ENCODE measurements at places on chromosomes 7 and 10.

DNA sequence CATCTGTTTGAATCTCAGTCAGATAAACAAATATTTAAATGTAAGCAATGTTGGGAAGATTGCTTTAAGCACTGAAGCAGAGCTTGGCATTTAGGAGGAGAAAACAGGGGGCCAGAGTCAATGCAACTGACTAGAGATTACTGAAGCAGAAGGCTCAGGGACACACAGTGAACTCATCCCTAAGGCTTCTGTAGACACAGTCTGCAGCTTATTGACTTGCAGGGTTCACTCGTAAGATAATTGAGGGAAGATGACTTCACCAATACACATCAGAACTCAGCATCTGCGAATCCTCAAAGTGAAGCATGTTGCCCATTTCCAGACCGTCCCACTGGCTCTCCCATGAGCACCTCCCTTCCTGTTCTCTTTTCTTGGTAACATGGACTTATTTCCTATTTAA is 363.4 kb upstream of the PFKP start:
- DNase-seq = no peak

DNA sequence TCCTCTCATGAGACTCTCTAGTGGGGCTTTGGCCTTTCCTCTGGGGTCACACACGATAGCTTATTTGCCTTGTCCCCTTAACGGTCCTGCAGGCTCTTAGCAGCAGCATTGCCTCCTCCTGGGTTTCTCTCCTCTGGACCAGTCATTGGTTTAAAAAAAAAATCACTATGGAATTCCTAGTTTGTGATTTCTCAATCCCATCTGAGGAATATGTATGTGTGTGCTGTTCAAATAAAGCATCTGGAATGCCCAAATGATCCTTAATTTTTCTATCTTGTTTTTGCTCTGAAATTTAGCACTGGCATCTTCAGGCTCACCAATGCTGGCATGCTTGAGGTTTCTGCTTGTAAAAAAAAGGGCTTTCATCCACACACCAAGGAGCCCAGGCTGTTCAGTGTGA is 30.5 kb downstream of the ACTA2 start:
- DNase-seq = no peak

DNA sequence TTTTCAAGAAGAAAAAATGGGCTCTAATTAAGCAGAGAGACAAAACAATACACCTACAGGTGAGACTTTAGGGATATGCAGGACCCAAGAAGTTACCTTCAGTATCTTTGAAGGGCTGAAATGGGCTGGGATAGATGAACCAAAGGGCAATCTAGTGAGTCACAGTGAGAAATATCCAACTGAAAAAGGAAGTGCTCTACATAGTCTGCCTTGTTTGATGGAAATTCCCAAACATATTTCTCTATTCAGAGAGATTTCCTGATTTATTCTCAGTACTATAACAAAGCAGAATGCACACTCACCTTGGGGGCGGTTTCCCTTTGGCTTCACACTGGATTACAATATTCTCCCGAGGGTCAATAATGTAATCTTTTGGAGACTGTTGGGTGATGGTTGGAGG is 104.1 kb upstream of the LAMB4 start:
- DNase-seq = no peak

- no peak for DNase-seq
These were observed 81.8 kb upstream of the SFMBT2 start for GRCh38 chr10:7492660-7493046.

DNA sequence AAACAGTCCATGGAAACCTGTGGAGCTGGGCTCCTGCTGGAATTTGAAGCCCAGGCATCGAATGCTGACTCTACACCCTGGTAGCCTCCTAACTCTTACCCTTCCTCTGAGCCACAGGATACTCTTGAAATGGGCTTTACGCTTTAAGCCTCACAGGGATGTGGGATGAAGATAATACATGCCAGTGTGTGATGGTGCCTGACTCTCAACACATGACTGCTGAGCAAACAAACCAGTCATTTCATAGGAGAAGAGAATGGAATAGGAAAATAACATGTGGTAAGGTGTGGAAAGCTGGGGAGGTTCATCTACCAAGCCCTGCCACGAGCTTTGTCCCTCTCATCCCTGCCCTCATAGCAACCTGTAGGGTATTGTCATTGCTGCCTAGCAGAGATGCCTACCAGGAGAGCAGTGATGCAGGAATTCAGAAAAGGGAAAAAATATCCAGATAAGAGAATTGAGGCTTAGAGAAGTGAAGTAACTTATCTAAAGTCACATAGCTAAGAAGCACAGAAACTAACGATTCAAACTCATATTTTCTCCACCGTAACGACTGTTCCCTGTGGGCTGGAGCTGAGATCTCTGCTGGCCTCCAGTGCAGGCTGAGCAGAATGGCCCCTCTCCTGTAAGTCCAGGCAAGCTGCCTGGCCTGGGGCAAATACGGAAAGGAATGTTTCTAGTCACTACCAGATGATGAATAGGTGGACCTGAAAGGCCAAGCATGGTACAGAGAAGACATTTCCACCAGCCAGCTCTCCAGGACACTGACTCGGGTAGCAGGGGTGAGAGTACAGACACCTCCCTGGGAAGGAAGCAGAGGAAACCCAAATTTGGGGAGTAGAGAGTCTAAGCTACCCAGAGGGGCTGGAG is 90.2 kb upstream of the DUSP5 start:
- DNase-seq = no peak

GRCh38 chr7:158849768-158850544 is 6.4 kb upstream of the DYNC2I1 start:
- no peak for DNase-seq

- DNase-seq = no peak
These were observed 520 bp downstream of the FAM20C start for GRCh38 chr7:192701-193480.

GRCh38 chr7:29109899-29110298 is 36.4 kb downstream of the CPVL start:
- no peak for DNase-seq

DNA sequence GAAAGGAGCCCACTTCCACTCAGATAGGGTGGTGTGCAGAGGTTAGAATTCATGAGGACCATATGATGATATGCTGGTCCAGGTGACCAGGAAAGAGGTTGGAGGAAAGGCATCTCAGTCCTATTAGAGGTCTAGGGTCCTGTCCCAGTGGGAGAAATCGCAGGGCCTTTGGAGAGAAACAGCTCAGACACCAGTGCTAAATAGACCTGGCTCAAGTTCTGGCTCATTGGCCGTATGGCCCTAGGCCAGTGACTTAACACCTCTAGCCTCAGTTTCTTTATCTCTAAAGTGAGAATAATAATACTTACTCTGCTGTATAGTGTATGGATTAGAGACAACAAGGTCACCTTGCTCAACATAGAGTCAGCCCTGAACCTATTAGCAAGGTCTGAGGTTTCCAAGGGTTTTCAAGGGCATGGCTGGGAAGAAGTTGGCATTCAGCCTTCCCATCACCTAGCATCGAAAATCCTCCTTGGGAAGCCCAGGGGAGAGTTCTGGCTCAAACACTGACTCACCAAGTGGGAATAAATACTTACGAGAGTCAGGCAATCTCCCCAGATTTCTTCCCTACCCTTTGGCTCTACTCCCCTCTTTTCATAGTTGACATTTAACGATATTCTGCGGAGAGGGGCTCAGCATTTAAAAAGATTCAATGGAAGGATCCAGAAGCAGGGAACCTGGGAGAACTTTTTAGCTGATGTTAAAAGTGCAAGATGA is 473.1 kb upstream of the PODXL start:
- no peak for DNase-seq

DNA sequence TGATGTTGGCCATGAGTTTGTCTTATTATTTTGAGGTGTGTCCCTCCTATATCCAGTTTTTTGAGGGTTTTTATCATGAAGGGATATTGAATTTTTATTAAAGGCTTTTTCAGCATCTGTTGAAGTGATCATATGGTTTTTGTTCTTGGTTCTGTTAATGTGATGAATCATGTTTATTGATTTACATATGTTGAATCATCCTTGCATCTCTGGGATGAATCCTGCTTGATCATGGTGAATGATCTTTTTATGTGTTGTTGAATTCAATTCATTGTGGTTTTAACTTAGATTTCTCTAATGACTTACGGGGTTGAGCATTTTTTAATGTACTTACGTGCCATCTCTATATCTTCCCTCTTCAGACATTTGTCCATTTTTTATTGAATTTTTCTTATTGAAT is 22.9 kb downstream of the DLD start:
- DNase-seq = no peak

DNA sequence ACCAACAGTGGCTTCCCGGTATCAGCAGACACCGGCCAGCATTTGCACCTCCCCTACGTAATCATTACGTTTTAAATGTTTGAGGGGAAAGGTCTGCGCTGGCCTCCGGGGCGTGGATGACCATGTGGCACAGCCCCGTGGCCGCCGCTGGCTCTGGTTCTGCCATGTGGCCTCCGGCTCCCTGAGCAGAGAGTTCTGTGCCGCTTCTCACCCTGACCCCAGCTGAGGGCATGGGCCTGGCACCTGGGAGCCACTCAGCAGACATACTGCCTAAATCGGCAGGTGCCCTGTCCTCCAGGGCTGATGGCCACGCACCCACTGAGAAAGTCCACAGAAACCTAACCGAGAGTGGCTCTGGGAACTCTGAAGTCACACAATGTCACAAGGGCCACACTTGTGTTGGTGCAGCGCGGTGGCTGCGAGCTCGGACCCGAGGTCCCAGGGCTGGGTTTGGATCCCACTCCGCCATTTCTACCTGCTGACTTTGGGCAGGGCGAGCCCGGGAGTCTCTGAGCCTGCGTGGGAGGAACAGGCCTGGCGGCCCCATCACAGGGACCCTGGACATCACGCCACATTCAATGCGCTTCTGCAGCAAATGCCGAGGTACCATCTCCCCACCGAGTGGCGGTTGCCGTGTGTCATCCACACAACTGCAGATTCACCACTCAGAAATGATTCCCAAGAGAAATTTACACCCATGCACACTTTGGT is 25.3 kb downstream of the CFAP46 start:
- DNase-seq = no peak

- no peak for DNase-seq
These were observed 89.1 kb downstream of the GALNT17 start for GRCh38 chr7:71221049-71221448.

- DNase-seq = no peak
These were observed 181.9 kb upstream of the TCF7L2 start for GRCh38 chr10:112768121-112768520.

- DNase-seq = no peak
These were observed 132.9 kb downstream of the BICC1 start for GRCh38 chr10:58645416-58646146.

GRCh38 chr7:136530831-136531230 is 337.6 kb upstream of the CHRM2 start:
- no peak for DNase-seq

- DNase-seq = no peak
These were observed 828 bp upstream of the MALSU1 start for GRCh38 chr7:23298141-23298881.

- no peak for DNase-seq
These were observed 69.3 kb upstream of the PHYHIPL start for GRCh38 chr10:59107147-59107546.

DNA sequence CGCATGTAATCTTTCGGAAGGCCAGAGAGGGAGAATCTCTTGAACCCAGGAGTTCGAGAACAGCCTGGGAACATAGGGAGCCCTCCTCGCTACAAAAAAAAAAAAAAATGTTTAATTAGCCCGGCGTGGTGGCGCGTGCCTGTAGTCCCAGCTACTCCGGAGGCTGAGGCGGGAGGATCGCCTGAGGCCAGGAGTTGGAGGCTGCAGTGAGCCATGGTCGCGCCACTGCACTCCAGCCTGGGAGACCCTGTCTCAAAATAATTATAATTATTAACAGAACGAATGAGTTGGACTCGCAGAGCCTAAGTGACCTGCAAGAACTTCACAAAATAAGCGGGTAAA is 794 bp downstream of the PCGF6 start:
- no peak for DNase-seq

DNA sequence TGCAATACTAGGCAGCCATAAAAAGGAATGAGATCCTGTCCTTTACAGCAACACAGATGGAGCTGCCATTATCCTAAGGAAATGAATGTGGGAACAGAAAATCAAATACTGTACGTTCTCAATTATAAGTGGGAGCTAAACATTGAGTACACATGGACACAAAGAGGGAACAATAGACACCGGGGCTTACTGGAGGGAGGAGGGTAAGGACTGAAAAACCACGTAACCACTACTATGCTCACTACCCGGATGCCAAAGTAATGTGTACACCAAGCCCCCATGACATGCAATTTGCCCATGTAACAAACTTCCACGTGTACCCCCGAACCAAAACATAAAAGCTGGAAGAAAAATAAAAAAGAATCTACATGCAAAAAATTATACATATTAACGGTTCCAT is 587.0 kb downstream of the PARD3 start:
- DNase-seq = no peak

GRCh38 chr7:12586271-12586670 is 15.8 kb downstream of the SCIN start:
- DNase-seq = no peak

- no peak for DNase-seq
These were observed 20.7 kb downstream of the ABI1 start for GRCh38 chr10:26839966-26840627.

DNA sequence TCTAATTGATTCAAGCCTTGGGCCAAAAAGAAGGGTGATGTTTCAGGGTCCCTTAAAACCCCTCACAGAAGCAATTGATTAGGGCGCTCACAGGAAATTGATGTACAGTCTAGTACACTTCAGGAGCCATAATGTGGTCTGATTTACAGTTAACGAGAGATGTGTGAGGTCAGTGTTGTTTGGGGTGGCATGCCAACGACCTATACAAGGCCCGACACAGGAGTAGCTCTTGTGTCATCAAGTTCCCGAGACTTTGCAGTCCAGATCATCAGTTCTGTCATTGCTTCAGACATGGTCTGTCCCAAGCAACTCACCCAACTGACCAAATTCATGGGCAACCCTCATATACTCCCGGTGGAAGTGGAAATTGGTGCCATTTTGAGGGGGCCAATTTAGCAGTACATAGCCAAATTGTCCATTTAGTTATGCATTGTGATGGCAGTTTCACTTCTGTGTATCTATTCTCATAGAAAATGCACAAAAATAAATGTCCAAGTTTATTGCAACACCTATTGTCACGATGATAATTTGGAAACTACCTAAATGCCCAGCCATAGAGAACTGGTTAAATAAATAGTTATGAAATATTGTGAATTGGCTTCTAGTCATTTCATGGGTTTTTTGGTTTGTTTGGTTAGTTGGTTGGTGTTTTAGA is 18.0 kb upstream of the ARID5B start:
- DNase-seq = no peak

DNA sequence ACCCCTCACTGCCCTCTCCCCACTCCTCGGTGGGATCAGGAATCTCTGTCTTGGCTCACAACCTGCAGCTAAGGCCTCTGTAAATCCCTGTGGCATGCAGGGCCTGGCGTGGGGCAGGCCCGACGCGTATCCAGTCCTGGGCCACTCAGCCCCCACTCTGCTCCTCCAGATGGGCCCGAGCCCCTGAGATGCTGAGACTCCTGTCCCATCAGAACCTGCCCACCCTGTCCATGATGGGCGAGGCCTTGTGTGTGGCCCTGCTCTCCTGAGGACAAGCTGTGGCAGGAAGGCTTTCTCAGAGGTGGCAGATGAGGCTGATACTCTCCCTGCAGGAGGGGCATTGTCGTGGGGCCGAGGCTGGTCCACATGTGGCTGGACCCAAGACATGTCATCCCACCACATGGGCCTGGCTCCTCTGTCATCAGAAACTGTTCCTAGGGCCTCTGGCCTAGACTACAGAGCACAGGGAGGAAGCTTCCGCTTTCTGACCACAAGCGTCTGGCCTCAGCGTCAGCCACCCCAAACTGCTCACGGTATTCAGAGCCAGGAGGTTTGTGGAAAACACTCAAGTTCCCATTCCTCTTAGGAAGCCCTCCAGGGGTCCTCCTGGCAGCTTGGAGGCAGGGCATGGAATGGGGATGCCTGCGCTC is 6.0 kb downstream of the ALOX5 start:
- no peak for DNase-seq

GRCh38 chr7:150311711-150312110 is 11.4 kb upstream of the LRRC61 start:
- DNase-seq = no peak
